ENCODE measurements at places on chromosomes 4 and X.

GRCh38 chr4:41028392-41029076, 185.8 kb downstream of the APBB2 start:
- no peak for DNase-seq

GRCh38 chr4:113783289-113783688, 21.8 kb upstream of the CAMK2D start:
- DNase-seq: no peak

- no peak for DNase-seq
Observed at GRCh38 chr4:6875431-6875831, 34.2 kb upstream of the TBC1D14 start.

GRCh38 chr4:52714597-52715254, 36.5 kb downstream of the ERVMER34-1 start:
- DNase-seq: no peak

DNA sequence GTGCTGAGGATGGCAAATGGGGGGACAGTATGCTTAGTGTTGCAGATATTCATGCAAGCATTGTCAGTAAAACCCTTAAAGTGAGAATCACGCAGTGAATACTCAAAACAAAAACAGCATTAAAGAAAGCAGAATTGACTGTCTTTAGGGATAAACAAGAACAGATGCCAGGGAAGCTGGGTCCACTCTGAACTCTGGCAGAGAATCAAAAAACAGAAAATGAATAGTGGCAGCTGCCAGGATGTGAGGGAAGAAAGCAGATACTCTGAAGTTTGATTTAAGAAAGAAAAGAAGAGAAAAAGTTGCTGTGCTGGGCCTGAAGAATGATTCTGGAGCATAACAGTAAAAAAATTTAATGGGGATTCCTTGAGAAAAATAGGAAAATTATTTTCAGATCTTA, 131.5 kb downstream of the GABRA2 start:
- no peak for DNase-seq

- DNase-seq: no peak
Observed at GRCh38 chr4:172989984-172990820, 178.4 kb upstream of the GALNT7 start.

- no peak for DNase-seq
Observed at GRCh38 chrX:1442724-1443367, 9.9 kb downstream of the ASMTL start.

GRCh38 chrX:40040686-40041461, 56.9 kb downstream of the BCOR start:
- no peak for DNase-seq

- no peak for DNase-seq
Observed at GRCh38 chr4:7128644-7129043, 60.8 kb upstream of the GRPEL1 start.

DNA sequence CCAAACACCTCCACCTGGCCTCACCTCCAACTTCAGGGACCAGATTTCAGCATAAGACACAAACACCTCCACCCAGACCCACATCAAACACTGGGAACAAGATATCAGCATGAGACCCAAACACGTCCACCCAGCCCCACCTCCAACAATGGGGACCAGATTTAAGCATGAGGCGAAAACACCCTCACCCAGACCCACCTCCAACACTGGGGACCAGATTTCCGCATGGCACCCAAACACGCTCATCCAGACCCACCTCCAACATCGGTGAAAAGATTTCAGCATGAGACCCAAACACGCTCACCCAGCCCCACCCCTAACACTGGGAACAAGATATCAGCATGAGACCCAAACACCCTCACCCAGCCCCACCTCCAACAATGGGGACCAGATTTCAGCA, 210.0 kb downstream of the ASMT start:
- DNase-seq: no peak
